Hematopoietic multipotent progenitor cell treated with erythropoietin and hydrocortisone succinate and interleukin-3 and kit ligand, for 4 days (in vitro differentiated cells): ENCODE measurements at places on chromosomes 6 and 20.

DNA sequence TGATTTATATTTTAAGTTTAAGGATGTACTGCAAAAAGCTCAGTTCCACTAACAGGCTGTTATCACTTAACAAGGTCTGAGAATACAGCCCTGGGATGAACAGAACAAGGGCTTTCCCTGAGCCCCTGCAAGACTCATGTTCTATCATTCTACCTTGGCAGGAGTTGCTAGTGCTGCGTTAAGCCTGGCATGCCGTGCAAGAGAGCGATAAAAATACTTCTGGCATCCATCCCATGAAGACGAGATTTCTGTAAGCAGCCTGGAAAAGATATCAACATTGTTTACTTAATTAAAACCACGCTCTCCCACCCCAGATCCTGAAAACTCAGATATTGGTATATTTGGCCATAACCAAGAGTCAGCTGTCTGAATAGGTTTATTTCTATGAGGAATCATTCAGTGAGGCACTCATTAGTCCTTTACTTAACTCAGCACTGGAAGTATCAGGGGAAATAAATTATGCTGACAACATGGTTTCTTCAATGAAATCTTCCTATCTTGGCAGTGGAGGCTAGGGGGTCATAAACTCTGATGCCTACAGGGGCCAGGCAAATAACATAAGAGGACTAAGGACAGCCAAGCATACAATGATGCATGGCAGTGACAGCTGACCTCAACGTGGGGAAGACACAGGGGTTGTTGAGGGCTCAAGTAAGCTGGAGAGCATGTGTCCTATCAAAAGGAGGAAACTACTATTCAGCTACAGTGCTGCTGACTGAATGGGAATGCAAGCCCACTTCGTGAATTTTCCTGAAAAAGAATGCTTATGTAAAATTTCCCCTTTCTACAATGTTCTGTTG is 37.6 kb upstream of the LYRM2 start:
- DNase-seq: peak; percentile 5

- DNase-seq: peak; percentile 84
Measured at GRCh38 chr6:37731888-37732287, 34.2 kb upstream of the MDGA1 start.

DNA sequence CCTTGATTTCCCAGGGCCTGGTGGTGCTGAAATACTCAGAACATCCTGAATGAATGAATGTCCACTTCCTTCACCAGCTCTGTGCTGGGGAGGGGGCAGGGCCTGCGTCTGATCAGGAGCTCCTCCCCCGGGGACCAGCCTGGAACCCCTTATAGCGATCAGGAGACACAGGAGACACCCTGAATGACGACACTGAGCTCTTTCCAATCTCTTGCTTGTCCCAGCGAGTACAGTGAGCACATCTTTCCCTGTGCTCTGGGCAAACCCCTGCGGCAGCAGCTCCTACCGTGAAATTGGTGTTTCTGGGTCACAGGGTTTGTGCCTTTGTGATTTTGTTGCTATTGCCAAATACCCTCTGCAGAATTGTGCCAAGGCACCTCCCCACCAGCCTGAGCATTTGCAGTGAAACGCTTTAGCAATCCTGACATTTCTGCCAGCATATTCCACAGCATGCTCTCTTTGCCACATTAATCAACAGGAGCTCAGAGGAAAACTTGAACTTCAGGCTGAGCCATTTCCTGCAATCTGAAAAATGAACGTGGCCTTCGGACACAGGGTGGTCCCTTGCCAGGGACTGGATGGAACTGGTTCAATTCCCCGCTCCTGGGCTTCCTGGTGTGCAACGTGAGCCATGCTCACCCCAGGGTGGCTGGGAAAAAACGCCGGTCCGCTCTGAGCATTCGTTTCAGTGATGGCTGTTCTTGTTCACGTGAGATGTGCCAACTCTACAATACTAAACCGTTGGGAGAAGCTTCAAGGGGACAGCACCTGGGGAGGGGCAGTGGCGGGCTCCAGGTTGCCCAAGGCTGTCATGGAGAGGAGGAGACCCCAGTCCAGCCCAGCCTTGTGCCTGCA is 23.1 kb upstream of the MRGBP start:
- no peak for DNase-seq

DNA sequence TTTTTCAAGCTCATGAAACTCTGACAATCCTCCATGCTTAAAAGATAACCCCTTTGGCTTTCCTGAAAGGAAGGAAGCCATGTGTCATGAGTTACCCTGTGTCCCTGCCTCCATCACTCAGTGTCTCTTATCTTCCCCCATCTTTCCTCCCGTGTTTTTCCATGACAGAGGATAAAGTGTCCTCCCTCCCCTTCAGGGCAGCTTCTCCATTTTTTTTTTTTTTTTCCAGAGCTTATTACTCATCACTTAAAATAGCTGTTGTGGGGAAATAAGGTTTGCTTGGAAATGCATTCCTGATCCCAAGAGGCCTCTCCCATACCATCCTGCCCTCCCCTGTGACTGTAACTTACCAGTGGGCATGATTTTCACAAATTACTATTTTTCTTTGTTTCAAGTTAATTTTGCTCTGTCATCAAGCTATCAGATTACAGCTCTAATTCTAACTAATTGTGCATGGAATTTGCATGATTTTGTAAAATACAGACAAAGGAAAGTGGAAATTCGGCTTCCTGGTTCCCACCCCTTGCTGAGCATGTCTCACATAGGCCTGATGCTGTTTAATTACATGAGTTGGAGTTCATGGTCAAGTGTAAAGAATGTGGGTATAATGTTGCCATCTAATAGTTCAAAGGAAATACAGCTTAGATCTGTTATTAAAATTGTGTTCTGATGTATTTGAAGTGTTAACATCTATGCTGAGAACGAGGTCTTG is 614.5 kb upstream of the FLRT3 start:
- DNase-seq: no peak

DNA sequence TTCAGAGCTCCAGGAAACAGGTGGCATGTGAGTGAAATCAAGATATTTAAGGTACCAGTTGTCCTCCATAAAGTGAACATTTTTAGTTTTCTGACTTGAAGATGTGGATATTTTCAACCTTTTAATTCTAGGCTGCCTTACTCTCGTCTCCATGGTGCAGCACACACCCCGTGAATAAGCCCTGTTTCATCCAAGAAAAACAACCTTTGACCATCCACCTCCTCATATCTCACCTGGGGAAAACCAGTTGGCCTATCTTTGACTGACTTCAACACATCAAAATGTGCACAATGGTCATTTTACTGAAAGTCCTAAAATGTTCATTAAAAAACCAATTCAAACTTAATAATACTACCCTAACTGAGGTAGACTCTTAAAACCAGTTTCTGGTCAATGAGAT is 73.8 kb upstream of the CD2AP start:
- DNase-seq: no peak

GRCh38 chr6:150684714-150685459 is 85.2 kb downstream of the PLEKHG1 start:
- DNase-seq: peak; percentile 7

GRCh38 chr6:163745536-163746400 is 331.2 kb downstream of the QKI start:
- no peak for DNase-seq

- DNase-seq: no peak
Measured at GRCh38 chr20:51396365-51396909, 146.1 kb downstream of the NFATC2 start.

DNA sequence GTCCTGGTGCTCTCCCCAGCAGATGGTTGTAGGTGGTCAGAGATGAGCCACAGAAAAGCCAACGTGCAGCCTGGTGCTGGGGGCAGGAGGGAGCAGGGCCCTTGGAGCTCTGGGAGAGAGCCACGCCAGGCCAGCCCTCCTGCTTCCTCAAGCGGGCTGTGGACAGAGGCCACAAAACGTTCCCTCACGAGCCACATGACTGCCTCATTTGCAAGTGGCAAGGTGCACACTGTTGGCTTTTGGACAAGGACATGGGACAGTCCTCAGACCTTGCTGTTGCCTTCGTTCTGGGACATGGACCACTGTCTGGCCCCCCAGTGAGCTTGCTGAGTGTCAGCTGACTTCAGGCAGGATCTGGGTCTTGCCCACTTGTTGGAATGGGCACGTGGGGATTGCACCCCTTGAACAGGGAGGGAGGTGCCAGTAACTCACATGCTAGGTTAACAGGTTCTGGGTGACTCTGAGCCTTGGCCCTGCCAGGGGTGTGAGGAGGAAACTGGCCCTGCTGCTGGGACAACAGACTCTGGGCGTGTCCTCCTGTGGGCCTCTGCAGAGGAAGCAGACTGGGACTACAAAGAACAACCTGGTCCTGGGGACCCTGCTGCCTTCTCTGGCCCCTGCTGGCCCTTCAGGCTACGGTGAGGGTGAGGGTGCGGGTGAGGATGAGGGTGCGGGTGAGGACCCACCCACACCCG is 2.6 kb downstream of the SLCO4A1 start:
- peak; percentile 55 for DNase-seq

DNA sequence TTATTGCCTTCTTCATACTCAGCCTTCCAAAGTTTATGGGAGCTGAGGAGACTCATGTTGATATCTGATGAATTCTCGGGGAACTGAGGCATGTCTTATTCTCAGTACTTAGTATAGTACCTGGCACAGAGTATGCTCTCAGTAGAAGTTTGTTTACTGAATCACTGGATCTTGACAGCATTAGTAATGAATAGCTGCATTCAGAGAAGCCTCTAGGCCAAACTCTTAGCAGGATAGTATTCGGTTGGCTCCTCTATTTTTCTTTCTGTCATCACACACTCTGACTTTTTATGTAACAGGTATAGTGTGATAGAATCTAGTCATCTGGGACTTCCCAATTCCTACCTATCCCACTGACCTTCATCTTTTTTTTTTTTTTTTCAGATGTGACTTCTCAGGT is 566.4 kb upstream of the MAN1A1 start:
- DNase-seq: no peak

- DNase-seq: no peak
Measured at GRCh38 chr6:64256483-64256882, 620.9 kb downstream of the PHF3 start.

GRCh38 chr6:45371924-45372573 is 5.7 kb downstream of the SUPT3H start:
- peak; percentile 28 for DNase-seq

- no peak for DNase-seq
Measured at GRCh38 chr20:4484379-4484997, 237.2 kb upstream of the PRND start.

DNA sequence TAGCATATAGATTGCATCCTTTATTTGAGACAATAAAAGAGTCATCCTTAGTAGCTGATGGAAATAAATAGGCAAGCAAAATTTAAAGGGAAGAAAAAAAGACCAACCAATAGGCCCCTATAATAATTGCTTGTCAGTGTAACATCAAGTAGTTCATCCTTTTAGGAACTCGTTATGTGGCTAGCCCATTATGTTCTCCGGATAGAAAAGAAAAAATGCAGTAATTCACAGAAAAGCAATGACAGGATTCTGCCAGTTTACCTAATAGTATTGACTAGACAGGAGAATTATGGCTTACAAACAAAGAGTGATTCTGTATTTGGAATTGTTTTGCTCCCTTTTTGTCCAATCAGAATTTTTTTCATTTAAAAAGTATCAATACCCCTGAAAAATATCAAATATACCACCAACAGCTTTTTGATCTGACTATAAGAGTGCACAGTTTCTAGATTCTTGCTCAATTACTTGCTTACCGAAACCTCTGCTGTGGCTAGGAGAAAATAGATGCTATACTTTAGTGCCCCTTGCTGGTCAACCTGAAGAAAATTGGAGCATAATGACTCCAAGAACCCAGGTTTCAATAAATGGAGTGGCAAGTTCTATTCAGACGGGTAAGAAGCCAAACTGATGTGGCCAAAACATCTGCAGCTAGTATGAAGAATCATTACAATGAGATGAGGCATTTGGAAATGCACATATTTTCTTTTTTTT is 91.5 kb upstream of the SASH1 start:
- peak; percentile 59 for DNase-seq

DNA sequence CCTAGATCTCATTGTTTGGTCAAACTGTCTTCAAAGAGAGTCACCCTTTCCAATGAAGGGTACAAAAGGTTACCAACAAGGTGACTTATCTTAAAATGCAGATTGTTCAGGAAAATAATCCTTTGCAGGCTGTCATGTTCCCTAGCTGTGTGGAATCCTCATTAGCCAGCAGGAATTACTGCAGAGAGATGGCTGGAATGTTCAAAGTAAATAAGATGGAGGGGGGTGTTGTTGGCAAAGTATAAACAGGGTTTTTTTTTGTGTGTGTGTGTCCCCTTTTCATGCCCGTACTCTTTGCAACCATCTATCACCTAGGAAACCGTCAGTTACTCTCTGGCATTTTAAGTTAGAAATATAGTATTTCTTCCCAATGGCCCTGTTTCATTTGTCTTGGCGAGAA is 6.5 kb downstream of the NEDD9 start:
- DNase-seq: no peak

DNA sequence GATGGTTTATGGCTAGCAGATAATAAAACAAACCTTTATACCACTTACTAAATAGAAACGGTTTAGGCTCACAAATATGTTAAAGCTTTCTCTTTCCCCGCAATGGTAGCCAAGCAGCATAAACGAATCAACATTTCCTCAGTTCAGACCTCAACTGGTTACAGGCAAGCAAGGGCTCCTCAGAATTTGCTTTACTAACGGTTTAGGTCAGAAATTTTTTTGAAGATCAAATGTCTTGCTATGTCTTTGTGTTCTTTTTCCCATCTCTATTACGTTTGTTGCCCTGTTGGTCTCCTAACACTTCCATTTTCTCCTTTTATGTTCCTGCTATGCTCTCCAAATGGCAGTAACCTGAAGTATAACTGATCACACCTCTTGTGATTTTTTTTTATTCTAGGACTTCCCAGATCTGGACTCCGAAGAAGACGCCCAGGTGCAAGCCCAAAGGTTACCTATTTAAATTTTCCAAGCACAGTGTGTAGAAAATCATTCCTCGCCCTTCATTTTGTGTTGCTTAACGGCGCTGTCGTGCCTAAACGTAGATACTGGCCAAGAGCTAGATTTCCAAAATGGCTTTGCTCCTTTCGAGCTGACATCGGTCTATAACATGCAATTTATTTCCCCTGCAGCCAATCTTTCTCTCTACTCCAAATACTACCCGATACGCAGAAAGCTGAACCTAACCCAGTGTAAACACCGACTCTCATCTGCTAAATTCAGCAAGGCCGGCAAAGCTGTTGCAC is 717 bp upstream of the ASF1A start:
- peak; percentile 83 for DNase-seq

DNA sequence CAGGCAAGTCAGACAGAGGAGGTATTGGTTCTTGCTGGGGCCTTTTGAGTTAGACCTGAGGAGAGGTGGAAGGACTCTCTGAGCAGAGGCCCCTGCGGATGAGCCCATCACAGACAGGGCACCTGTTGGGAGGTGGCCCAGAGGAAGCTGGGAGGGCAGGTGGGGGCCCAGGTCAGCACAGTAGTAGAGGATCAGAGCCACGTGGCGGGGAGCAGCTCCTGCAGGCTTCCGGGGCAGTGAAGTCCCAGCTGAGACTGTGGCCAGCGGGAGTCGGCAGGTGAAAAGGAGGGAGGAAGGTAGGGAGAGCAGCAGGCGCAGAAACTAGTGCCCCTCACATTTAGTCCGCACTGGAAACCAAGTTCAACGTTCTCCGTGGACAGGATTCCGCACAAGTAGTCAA is 61.8 kb downstream of the RSPH3 start:
- no peak for DNase-seq

- DNase-seq: no peak
Measured at GRCh38 chr6:136474241-136474640, 76.0 kb downstream of the MAP7 start.
